ENCODE measurements at places on chromosomes 5 and 9.

GRCh38 chr9:74800226-74800625, 87.5 kb downstream of the TRPM6 start:
- no peak for DNase-seq

- DNase-seq: no peak
Measured at GRCh38 chr5:9922719-9923118, 292.6 kb upstream of the TAS2R1 start.

DNA sequence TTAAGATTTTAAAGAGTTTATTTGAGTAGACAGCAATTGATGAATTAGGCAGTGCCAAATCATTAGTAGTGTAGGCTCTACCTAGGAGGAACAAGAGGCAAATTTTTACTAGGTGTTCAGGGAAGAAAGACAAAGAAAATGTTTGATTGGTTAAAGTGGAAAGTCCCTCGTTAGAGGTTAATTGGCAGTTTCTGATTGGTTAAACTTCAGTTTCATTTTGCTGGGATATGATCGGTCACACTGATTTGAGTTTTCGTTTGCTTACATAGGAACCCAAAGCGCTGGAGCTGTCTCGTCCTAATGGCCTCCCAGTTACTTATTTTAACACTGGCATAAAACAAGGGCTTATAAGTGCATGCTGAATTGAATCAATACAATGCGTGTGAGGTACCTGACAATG, 15.1 kb downstream of the DMAC1 start:
- DNase-seq: no peak

DNA sequence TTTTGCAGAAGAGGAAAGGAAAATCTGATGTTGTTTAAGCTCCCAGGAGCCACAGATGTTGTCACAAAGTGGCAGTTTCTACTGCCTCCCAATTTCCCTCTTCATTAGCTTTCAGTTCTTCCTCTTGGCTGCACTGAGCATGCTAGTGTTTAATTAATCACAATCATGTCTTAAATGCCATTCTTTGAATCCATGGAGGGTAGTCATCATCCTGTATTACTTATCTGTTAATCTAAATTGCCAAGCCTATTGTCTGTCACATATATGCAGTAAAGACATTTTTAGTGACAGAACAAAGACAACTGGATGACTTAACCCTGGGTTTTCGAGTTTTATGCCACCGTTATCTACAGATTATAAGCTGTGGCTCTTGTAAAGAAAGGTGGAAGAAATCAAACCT, 14.7 kb downstream of the KLHL9 start:
- DNase-seq: no peak

- no peak for DNase-seq
Measured at GRCh38 chr5:10106806-10107205, 142.9 kb downstream of the ATPSCKMT start.

DNA sequence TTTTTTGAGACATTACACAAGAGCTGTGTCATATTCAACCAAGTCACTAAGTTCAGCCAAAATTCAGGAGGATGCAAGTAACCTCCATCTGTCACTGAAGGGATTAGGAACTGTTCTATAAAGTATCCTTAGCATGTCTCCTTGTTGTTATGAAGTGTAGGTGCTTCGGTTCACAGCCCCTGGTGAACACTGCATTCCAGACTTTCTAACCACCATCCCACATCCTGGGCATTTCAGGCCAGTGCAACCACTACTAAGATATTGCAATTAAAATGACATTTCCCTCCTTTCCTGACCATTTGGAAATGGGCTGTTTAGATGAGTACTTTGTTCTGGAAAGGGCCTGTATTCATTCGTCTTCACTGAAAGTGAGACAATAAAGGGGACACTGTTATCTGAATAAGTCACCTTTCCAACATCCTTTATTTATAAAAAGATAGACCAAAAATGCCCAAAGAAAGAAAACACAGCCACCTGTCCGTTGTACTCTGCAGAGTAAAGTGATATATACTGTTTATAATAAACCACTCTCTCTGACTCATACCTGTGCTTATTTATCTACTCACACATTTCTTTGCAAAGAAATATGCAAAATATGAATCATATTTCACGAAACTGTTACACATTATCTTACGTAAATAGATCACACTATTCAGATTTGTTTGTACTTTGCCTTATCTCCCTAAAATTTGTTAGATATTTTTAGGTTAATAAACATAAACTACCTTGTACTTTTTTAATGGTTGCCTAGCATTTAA, 861.9 kb downstream of the CDH18 start:
- no peak for DNase-seq

- no peak for DNase-seq
Measured at GRCh38 chr9:86626802-86627201, 272.6 kb upstream of the TUT7 start.

DNA sequence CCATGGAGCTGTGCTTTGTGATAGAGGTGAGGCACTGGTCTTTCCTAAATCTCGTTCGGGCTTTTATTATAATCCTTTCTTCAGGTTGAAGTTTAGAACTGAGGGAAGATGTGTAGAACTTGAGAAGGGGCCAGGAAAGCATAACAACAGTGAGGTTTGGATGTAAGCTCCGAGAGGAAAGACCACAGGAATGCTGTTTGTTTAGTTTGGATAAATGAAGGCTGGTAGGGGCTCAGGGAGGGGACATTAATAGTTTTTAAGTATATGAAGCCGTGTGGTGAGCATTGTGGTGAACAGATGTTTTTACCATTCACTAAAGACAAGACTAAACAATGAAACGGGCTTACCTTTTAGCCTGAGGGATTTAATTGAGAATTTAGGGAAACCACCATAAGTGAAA, 130.8 kb downstream of the ARHGAP26 start:
- no peak for DNase-seq

DNA sequence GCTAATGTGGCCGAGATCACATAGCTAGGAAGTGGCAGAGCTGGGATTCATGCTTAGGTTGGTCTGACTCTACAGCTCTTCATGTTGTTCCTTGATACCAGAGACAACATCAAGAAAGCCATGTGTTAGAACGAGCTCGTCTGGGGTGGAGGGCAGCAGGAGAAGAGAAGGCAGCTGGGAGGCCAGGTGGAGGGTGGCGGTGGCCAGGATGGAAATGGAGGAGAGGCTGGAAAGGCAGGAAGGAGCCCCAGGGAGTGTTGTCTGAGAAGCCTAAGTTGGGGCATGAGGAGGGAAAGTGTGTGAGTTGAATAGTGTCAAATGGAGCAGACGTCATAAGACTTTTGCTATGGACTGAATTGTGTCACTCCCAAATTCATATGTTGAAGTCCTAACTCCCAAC, 315.3 kb downstream of the GADD45G start:
- DNase-seq: no peak

DNA sequence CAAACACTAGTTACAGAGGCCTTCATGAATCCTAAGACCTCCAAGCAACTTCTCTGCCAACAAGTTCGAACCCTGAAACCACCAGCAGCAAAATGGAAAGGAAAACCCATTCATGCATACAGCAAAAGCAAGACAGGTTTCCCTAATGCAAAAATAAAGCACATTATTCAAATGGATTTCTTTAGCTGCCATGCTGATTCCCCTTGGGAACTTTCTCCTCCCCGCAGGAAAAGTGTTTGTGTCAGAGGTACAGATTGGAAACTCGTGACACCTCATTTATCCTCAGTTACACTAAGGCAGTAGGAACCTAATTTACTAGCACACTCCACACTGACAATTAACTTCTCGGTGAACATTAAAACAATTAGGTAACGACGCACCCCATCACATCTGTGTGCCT, 63.4 kb downstream of the TLE1 start:
- no peak for DNase-seq

- no peak for DNase-seq
Measured at GRCh38 chr9:16775330-16775729, 95.1 kb downstream of the BNC2 start.

DNA sequence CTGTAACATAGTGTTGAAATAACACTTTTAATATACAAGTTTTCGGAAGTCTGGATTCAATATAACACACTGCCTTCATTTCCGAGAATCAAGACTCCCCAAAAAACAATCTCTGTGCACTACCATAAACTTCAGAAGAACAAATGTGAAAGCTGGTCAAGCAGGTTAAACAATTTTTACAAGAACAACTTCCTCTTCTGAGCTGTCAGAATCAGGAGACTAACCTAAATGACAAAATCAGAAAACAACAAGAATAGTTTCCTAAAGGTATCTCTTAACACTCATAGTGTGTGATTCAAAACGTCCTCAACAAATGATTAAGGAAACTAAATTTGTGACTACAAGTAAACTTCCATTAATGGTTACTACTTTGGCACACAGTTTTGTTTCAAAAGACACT, 11.6 kb downstream of the C9orf72 start:
- DNase-seq: no peak

DNA sequence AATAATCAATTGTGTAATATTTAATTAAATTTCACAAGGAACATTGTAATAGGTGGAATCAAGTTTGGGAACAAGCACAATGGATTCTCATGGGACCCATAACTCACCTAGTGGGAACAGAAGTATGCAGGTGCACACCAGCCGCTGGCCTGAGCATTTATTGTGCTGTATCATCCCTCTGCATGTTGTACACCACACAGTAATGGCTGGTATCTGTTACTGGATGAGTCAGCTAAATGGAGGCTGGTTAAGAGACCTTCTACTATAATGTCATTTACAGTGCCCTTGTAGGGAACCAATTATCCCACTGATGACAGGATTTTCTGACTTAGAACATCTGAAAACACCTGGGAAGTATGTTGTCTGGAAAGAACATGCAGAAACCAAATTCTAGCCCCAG, 3.2 kb upstream of the MAP3K1 start:
- DNase-seq: no peak
